ENCODE measurements at places on chromosomes 2 and 18.

DNA sequence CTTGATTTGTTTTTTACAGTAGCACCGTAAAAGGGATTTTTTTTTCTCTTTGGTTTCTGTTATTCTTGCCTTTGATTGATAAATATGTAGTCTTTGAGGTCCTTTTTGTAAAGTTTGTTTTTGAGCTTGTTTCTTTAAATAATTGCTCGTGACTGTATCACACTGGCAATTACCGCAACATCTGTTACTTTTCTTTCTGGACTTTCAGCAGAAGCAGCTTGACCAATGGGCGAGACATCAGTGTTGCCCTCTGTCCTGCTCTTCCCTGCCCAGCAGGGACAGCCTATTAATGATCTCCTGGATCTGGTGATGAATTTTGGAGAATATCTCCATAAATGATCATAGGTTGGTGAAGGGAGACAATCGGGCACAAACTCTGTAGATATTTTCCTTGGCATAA, 74.9 kb downstream of the TDRD15 start:
- no peak for DNase-seq

DNA sequence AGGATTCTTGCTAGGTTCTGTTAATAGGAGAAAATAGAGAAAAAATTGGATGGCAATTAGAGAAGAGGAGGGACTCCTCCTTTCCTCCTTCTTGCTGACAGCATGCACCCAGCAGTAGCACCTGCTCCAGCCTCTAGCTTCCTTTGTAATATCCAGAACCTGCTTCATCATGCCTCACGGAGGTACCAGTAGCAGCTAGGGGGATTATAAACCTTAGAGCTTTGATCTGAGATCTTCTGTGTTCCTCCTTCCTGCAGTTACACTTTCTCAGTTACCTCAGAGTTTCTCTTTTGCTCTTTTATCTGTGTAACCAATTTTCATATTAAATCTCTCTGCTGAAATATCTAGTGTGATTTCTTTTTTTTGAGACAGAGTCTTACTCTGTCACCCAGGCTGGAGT, 16.6 kb downstream of the DPP4 start:
- no peak for DNase-seq

GRCh38 chr2:8525582-8526402, 156.1 kb upstream of the ID2 start:
- peak; percentile 89 for DNase-seq

GRCh38 chr18:76416911-76417310, 78.1 kb downstream of the ZNF516 start:
- DNase-seq = no peak

GRCh38 chr2:21431078-21431477, 307.3 kb downstream of the TDRD15 start:
- no peak for DNase-seq

- DNase-seq = peak; percentile 83
Measured at GRCh38 chr2:160566717-160567116, 73.1 kb upstream of the RBMS1 start.

DNA sequence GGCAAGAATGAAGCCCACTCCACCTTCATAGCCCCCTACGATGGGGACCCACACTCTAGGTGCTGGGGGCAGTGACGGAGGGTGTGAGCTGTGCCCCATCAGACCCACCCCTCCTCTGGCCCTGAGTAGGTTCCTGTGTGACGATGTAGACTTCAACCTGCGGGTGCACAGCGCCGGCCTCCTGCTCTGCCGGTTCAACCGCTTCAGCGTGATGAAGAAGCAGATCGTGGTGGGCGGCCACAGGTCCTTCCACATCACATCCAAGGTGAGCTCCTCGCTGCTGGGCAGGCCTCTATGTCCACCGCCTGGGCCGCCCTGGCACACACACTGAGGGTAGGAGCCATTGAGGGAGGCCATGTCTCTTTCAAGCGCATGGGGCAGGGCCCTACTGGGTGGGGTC, 34.9 kb downstream of the NTSR2 start:
- no peak for DNase-seq

- DNase-seq = no peak
Measured at GRCh38 chr18:47457614-47458013, 206.2 kb upstream of the SKOR2 start.

DNA sequence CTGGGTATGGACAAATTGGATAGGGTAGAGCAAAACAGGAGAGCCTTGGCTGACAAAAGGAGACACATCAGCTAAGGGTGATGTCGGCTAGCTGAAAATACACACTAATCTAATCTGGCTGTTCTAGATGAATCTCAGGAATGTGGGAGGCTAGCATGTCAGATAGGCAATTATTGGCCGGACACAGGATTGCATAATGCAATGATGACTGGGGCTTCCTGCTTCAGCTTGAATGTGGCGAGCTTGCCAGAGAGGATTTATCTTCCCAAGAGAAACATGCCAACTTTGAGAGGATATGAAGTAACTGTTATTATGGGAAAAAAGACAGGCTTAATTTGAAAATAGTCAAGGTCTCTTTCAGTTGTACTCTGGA, 102.4 kb downstream of the TRIB2 start:
- DNase-seq = peak; percentile 49

DNA sequence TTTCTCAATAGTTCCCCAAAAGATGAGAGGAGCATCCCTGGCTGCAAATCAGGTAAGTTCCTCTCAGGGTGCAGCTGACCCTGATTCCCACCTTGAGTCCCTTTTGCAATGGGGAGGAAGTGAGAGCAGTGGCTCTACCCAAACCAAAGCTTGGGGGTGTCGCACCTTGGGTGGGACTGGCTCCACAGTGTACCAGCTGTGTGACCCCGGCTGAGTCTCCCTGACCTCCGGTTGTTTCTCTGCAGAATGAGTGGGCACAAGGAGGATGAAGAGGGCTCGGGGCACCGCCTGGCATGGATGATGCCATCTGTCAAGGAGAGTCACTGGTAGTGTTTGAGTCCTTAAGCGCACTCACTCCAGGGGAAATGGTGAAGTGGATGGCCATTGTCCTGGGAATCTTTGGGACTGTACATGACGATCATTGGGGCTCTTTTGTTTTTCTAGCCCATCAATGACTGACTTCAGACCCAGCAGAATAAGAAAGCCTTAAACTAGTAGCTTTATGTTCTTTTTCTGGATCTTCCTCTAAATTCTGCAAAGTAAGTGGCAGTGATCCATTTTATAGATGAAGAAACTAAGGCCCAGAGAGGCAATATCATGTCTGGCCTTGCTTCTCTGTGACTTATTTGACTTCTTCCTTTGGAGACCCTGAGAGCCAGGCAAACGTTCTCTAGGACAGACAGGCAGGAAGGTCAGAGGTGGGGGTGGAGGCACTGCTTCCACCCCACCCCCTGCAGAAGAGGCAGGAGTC, 106.3 kb upstream of the ST3GAL5 start:
- no peak for DNase-seq

- DNase-seq = no peak
Measured at GRCh38 chr2:235063471-235063961, 111.7 kb downstream of the SH3BP4 start.

GRCh38 chr2:30300122-30300455, 68.8 kb downstream of the LBH start:
- DNase-seq = no peak

GRCh38 chr2:68386365-68386764, 21.3 kb downstream of the PLEK start:
- DNase-seq = no peak

- DNase-seq = no peak
Measured at GRCh38 chr18:9681217-9681616, 26.9 kb upstream of the RAB31 start.

- no peak for DNase-seq
Measured at GRCh38 chr2:160139991-160140390, 60.1 kb downstream of the ITGB6 start.

DNA sequence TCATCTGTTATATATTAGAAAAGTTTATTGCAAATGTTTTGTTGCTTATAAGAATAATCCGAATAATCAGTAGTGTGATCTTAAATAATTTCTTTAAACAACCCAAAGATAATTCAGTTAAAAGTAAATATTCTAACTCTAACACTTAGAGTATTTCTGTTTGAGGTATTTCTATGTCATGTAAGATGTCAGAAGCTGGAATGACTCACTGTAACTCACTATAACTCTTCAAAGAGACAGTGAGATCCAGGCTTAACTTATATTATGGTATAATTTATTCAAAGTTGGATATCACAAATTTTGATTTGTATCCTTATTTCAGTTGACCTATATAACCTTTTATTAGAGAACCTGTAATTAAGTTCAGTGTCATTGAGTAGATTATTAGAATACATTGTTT, 6.9 kb downstream of the MBD5 start:
- DNase-seq = no peak

GRCh38 chr18:36630917-36631316, 197.9 kb downstream of the TPGS2 start:
- DNase-seq = no peak

DNA sequence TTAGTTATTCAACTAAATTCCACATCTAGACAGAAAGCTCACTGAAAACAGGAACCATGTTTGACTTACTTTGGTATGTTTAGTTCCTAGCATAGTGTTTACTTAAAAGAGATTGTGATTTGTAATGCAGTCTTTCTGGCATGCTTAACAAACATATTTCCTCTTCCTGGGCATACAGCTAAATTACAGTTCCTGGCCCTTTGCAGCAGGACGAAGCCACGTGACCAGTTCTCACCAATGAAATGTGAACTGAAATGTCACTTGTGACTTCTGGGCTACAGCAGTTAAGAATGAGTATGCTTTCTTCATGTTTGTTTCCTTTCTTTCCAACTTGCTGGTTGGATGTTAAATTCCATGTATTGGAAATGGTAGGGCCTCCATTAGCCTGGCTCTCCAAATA, 330.5 kb downstream of the FIGN start:
- no peak for DNase-seq

DNA sequence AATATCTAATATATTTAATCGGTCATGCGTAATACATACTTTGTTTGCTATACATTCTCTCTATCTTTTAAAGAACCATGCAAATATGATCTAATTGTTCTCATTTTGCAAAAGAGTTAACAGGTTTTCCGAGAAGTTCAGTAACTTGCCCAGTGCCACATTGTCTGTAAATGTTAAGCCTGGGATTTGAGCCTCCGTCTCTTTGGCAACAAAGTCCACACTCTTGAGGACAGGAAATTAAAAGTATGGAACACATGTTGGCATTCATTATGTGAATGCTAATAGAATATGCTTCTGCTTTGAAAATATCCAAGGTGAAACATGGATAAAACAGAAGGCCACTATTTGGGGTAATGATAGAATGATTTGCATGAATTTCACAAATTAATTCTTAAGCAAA, 85.2 kb downstream of the LRP1B start:
- DNase-seq = no peak

DNA sequence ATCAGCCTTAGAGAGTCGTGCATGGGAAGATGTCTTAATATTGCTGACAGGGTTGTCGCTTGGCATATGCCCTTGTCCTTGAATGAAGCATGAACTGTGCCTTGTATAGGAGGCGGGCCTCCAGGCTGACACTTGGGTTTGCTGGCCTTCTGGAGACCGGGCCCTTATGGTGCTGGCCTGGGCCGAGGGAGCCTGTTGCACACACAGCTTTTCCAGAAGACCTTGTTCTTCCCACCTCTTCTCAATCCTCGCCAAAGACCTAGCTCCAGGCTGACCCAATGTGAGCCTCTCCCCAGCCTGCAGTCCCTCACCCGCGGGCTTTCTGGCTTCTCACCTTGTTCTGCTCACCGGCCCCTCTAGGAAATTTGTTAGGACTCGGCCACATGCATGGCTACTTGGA, 199.1 kb downstream of the FAM210A start:
- no peak for DNase-seq

DNA sequence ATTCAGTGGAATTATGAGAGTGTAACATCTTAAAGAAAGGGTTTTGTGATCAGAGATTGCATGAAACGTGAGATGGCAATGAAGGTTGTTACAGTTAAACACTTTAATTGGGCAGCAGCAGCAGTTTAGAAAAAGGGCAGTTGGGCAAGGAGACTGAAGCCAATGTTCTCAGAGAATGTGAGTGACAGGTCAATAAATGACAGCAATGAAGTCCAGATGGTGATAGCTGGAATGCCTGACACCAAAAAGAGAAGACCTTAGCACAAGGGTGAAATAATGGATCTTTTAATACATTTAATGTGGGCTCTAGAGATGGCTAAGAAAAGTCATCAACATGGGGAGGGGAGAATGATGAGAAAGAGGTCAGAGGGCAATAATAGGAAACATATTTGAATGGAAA, 89.4 kb upstream of the CDH7 start:
- no peak for DNase-seq

GRCh38 chr18:11995445-11996189, 14.3 kb downstream of the IMPA2 start:
- DNase-seq = peak; percentile 72

- DNase-seq = no peak
Measured at GRCh38 chr2:166651991-166652390, 157.9 kb upstream of the SCN7A start.

DNA sequence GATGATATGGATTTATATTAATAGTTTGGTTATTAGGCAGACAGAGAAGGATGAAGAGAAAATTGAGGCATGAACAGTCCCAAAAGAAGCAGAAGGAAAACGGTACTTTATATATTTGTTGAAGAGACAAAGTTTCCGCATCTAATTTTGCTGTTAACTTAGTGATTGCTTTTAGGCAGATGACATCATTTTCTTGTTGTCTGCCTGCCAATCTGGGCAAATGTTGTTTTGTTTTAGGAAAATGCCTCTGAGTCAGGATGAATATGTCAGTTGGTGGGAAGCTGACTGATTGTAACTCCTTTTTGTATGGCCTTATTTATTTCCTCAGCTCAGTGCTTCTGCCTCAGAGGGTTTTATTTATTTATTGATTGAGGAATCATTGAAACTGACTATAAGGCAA, 52.5 kb upstream of the CAVIN2 start:
- DNase-seq = no peak

GRCh38 chr2:127575185-127575765, 39.8 kb downstream of the MYO7B start:
- no peak for DNase-seq

DNA sequence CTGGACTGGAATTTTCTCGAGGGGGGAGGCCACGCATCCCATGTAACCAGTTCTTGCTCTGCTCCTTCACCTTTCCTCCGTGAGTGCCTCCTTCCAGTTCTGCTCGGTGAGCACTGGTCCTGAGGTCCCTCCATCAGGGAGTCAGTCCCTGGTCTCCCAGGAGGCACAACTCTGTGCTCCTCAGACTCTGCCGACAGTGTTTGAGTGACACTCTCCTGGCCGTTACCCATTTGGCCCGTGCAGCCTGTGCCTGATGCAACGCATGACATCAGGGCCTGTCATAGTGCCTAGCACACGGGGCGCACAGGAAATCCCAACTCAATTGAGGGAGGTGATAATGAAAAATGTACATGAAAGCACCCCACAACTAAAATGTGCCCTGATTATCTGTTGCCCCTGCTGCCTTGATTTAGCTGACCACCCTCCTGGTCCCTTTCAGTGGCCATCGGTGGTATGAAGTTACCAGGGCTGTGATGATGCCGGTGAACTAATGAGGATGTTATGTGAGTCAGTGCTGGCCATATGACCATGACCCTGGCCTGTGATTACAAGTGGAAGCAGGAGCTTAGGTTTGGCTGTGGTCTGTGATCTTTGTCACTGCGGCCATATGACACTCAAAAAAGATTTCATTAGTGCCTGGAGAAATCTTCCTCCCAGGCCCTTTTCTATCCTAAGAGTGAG, 144.6 kb downstream of the TDRD15 start:
- DNase-seq = no peak

Data from CD14-positive monocyte (primary cell).